Activated CD8-positive, alpha-beta T cell treated with anti-CD3 and anti-CD28 coated beads, Interleukin-2, amount 10 ng/mL, durations not matched to agents 7 days and 5 days (primary cell): ENCODE measurements at places on chromosomes 4 and X. TPM values are rescaled to one million over a fixed set of nuclear protein-coding genes. Genes with fewer than 3 reads are reported as not detected.

GRCh38 chr4:26321373-26322221, 783 bp downstream of the RBPJ start:
- H3K4me1 ChIP-seq, result peaks cover 37% of the 10 kb centered on the region
- peak; percentile 54 for DNase-seq
- H3K27ac ChIP-seq, result peak overlapping the region; percentile 89
- H3K36me3 ChIP-seq, result peaks cover 19% of the 10 kb centered on the region
- peak overlapping the region; percentile 93 for H3K4me3 ChIP-seq

DNA sequence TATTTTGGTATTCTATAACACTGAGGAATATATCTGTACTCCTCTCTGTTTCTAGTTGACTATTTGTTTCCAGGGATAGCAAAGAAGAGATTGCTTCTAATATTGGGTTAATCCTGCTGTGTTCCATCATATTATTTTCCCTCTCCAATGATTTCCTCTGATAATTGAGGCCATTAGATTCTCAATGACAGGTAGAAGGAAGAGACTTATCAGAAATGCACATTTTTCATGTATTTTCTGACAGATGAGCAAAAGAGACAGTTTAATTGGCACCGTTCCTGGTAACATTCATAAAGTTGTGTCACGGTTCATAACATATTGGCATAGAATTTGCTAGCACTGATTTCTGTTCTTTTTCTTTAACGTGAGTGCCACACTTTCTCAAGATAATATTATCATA, 58.2 kb downstream of the NRK start:
- no peaks in the 10 kb centered on the region for H3K4me1 ChIP-seq
- no peaks in the 10 kb centered on the region for H3K27me3 ChIP-seq
- H3K36me3 ChIP-seq, result no peaks in the 10 kb centered on the region

- H3K27me3 ChIP-seq, result no peaks in the 10 kb centered on the region
- no peak for DNase-seq
- no peak overlapping the region for H3K4me3 ChIP-seq
- no peak overlapping the region for H3K27ac ChIP-seq
Measured at GRCh38 chrX:34879886-34880285, 62.7 kb upstream of the FAM47B start.

- no peaks in the 10 kb centered on the region for H3K36me3 ChIP-seq
- no peak for DNase-seq
- no peak overlapping the region for H3K27ac ChIP-seq
- H3K4me3 ChIP-seq, result no peak overlapping the region
- no peaks in the 10 kb centered on the region for H3K4me1 ChIP-seq
Measured at GRCh38 chr4:100311181-100311580, 120.9 kb upstream of the DDIT4L start.

PGRMC1 gene
- total RNA-seq, result 28.7 TPM

GRCh38 chrX:14354521-14354920, 174.8 kb upstream of the GLRA2 start:
- H3K36me3 ChIP-seq, result no peaks in the 10 kb centered on the region
- no peak for DNase-seq
- H3K27ac ChIP-seq, result no peak overlapping the region
- H3K4me1 ChIP-seq, result no peaks in the 10 kb centered on the region
- no peak overlapping the region for H3K4me3 ChIP-seq

ASB5 gene
- total RNA-seq, result not detected

SHROOM3 gene
- not detected for total RNA-seq

CDS1 gene
- not detected for total RNA-seq

DNA sequence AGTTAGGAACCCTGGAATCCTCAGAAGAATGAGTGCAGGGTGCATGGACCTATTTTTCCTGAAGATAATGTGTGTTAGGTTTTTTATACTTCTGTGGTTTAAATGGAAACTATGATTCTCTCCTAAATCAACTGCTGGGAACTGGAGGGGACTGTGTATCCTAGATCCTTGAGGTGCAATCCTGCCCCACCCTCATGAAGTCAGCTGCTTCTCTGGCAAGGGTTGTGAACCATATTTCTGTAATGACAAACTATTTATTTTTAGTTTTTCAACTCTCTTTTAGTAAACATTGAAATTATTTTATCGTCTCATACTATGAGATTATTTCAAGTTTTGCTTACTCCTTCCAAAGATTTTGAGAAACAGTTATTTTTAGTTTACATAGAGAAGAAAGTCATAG, 25.8 kb upstream of the VEGFC start:
- H3K36me3 ChIP-seq, result no peaks in the 10 kb centered on the region
- H3K4me1 ChIP-seq, result no peaks in the 10 kb centered on the region
- H3K27me3 ChIP-seq, result no peaks in the 10 kb centered on the region
- H3K4me3 ChIP-seq, result no peak overlapping the region
- no peak for DNase-seq

DNA sequence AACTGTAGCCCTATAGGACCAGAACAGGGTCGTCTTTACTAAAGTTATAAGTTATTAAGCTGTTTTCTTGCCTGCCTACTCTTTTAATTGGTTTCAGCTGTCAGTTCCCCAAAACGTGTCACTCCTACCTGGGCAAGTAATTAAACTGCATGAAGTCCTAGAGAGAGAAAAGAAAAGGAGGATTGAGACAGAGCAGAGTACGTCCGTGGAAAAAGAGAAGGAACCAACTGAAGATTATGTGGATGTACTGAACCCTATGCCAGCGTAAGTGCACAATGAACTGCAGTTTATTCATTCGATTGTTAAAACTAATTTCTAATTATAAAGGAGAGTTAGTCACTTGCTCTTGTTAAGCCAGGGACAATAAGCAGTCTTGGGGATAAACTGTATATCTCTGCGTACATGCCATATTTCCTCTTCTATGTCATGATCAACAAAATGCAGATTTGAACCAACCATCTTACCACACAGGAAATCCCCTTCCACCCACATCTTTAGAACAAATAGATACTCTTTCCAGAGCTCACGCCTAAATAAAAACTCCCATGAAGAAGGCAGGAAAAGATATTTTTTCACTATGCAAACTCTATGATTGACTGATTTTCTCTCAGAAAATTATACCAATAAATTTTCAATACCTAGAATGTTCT, 22.8 kb downstream of the STAP1 start:
- H3K4me3 ChIP-seq, result peak overlapping the region; percentile 48
- peak; percentile 50 for DNase-seq
- H3K27ac ChIP-seq, result peak overlapping the region; percentile 78
- H3K27me3 ChIP-seq, result no peaks in the 10 kb centered on the region

DNA sequence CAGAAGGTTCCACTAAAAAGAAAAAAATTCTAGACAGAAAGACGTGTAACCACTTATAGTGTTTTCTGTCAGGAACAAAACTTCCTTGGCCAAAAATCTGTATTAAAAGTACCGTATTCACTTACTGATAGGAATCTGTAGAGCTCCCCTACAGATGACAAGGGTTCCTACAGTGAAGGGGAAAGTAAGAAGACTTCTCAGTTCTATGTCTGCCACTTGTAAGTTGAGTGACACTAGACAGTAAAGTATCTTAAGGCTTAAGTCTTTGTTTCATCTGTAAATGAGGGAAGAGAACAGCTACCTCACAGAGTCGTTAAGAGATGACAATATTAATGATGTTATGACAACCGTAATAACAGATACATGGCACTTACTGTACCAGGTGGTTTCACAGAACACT, 3.3 kb downstream of the COQ2 start:
- no peaks in the 10 kb centered on the region for H3K27me3 ChIP-seq
- DNase-seq, result no peak
- peaks cover 58% of the 10 kb centered on the region for H3K4me1 ChIP-seq
- no peak overlapping the region for H3K4me3 ChIP-seq
- H3K36me3 ChIP-seq, result peaks cover 27% of the 10 kb centered on the region

- DNase-seq, result no peak
- no peak overlapping the region for H3K27ac ChIP-seq
- peaks cover 5% of the 10 kb centered on the region for H3K27me3 ChIP-seq
Measured at GRCh38 chr4:169080981-169081380, 70.9 kb upstream of the CBR4 start.

WAS gene
- 164 TPM for total RNA-seq

DNA sequence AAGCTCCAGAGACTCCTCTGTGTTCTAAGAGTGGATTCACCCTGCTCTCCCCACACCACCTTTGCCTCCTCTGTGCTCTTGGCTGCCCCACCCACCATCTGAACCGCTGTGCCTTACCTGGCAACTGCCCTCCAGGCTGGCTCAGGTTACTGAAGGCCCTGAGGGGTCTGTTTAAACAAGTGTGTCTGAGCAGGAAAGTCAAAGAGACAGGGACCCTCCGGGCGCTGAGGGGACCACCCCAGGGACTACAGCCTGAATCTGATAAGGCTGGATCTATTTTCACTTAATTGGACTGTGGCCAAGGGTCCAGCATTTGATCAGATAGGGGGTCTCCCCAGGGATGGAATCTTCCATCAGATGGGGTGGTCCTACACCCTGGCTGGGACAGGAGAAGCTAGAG, 10.4 kb upstream of the MSX1 start:
- peaks cover 12% of the 10 kb centered on the region for H3K4me1 ChIP-seq
- no peak overlapping the region for H3K4me3 ChIP-seq
- peaks cover 24% of the 10 kb centered on the region for H3K27me3 ChIP-seq

DNA sequence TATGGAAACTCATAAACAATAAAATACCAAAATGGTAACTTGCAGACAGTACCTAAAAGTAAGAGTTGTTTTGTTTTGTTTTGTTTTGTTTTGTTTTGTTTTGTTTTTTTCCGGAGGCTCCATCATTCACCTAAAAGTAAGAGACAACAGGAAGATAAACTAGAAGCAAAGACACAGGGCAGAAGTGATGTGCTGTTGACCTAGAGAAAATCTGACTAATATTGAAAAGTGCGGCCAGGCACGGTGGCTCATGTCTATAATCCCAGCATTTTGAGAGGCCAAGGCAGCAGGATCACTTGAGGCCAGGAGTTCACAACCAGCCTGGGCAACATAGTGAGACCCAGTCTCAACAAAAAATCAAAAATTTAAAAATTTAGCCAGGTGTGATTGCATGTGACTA, 5.6 kb upstream of the CENPC start:
- H3K4me1 ChIP-seq, result peaks cover 18% of the 10 kb centered on the region
- no peak overlapping the region for H3K4me3 ChIP-seq
- H3K36me3 ChIP-seq, result no peaks in the 10 kb centered on the region
- no peak overlapping the region for H3K27ac ChIP-seq
- DNase-seq, result no peak

- no peaks in the 10 kb centered on the region for H3K27me3 ChIP-seq
- no peak overlapping the region for H3K4me3 ChIP-seq
- DNase-seq, result no peak
- H3K4me1 ChIP-seq, result no peaks in the 10 kb centered on the region
Measured at GRCh38 chr4:186693159-186693815, 30.4 kb downstream of the FAT1 start.

POU4F2 gene
- not detected for total RNA-seq

DNA sequence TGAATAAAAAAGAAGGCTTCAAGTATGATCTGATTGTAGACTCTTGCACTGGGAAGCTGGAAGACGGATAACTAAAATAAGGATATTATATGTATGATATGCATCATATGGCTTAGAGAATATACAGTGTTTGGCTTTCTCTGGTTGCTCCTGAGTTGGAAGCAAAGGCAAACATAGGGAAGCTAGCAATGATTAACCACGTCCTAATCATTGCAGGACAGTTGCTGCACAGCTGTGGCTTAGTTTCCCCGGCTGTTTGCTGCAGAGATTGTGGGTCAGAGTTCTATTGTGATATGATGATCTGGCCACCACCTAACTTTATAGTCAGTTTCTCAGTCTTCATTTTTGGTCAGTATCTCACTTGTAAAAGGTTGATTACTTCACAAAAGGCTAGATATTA, 36.3 kb upstream of the PARM1 start:
- H3K27me3 ChIP-seq, result peaks cover 2% of the 10 kb centered on the region
- no peaks in the 10 kb centered on the region for H3K4me1 ChIP-seq
- H3K27ac ChIP-seq, result no peak overlapping the region

F8A3 gene
- 9.3 TPM for total RNA-seq

SPANXD gene
- total RNA-seq, result not detected

- peak; percentile 37 for DNase-seq
- H3K27ac ChIP-seq, result peak overlapping the region; percentile 68
- peaks cover 20% of the 10 kb centered on the region for H3K4me1 ChIP-seq
- H3K36me3 ChIP-seq, result peaks cover 13% of the 10 kb centered on the region
- H3K27me3 ChIP-seq, result no peaks in the 10 kb centered on the region
Measured at GRCh38 chr4:3243136-3243780, 5.7 kb upstream of the MSANTD1 start.

DNA sequence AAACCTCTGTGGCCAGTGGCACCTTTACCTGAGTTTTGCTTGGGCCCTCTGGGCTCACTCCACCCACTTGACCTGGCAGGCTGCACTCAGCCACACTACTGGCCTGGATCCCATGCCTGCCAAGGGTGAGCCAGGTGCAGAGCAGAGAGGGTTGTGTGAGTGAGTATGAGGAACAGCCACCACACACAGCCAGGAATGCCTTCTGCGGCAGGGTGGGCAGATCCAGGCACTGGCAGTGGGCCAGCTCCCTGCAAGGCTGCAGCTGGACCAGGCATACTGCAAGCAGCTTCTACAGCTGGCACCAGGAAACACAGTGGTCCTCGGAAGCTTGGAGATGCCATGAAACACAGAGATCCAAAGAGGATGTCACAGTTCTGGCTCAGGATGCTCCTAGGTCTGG, 570.1 kb upstream of the ACTRT1 start:
- no peak overlapping the region for H3K4me3 ChIP-seq
- DNase-seq, result no peak

DCAF8L1 gene
- total RNA-seq, result not detected

- no peak overlapping the region for H3K4me3 ChIP-seq
- no peaks in the 10 kb centered on the region for H3K36me3 ChIP-seq
- peaks cover 4% of the 10 kb centered on the region for H3K27me3 ChIP-seq
- no peak overlapping the region for H3K27ac ChIP-seq
- DNase-seq, result no peak
Measured at GRCh38 chr4:118989098-118990080, 100.7 kb downstream of the SYNPO2 start.

SPINK2 gene
- total RNA-seq, result 5.7 TPM

GRCh38 chrX:40262157-40263013, 164.6 kb upstream of the BCOR start:
- H3K27me3 ChIP-seq, result no peaks in the 10 kb centered on the region
- no peak for DNase-seq
- H3K4me1 ChIP-seq, result peaks cover 26% of the 10 kb centered on the region
- no peak overlapping the region for H3K27ac ChIP-seq

FOXR2 gene
- total RNA-seq, result not detected

CYBB gene
- total RNA-seq, result not detected

- H3K4me3 ChIP-seq, result no peak overlapping the region
- no peak overlapping the region for H3K27ac ChIP-seq
- no peaks in the 10 kb centered on the region for H3K27me3 ChIP-seq
- no peaks in the 10 kb centered on the region for H3K36me3 ChIP-seq
- H3K4me1 ChIP-seq, result peaks cover 36% of the 10 kb centered on the region
- DNase-seq, result no peak
Measured at GRCh38 chr4:153447175-153447905, 18.8 kb upstream of the TMEM131L start.

LNX1 gene
- total RNA-seq, result not detected

- H3K36me3 ChIP-seq, result no peaks in the 10 kb centered on the region
- no peak overlapping the region for H3K4me3 ChIP-seq
- H3K4me1 ChIP-seq, result no peaks in the 10 kb centered on the region
Measured at GRCh38 chrX:22090181-22090580, 58.1 kb downstream of the PHEX start.

DNA sequence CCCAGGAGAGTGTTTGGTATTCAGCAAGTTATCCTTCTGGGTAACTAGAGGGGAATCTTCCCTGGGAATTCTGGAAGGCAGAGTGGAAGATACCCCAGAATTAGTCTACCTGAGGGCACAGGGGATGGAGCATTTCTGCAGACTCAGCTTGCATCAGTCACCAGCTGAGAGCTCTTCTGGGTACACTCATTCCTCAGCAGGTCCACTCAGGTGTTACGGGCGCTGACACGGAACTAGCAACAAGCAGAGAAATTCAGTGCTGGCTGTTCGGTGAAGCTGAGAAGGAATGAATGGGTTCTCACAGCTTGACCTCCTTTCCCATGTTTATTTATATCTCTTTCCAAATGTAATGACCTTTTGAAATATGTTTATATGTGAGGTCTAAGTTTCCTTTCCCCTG, 106.0 kb upstream of the PNPLA4 start:
- H3K36me3 ChIP-seq, result no peaks in the 10 kb centered on the region
- no peak overlapping the region for H3K4me3 ChIP-seq
- H3K4me1 ChIP-seq, result peaks cover 7% of the 10 kb centered on the region
- no peaks in the 10 kb centered on the region for H3K27me3 ChIP-seq
